ENCODE measurements at places on chromosomes 16 and 17. TPM values are rescaled to one million over a fixed set of nuclear protein-coding genes. Genes with fewer than 3 reads are reported as not detected.

TNFRSF13B gene
- not detected for total RNA-seq

HS3ST3B1 gene
- 0.68 TPM for total RNA-seq

CTRB2 gene
- total RNA-seq, result not detected

PHF12 gene
- 33.5 TPM for total RNA-seq

C17orf50 gene
- not detected for total RNA-seq
